CD8-positive, alpha-beta memory T cell (primary cell): ENCODE measurements at places on chromosomes 5 and 9.

GRCh38 chr5:124584991-124585715 is 161.3 kb downstream of the ZNF608 start:
- H3K27me3 ChIP-seq = no peaks in the 10 kb centered on the region
- no peak overlapping the region for H3K27ac ChIP-seq
- DNase-seq = no peak
- H3K4me3 ChIP-seq = no peak overlapping the region
- no peaks in the 10 kb centered on the region for H3K4me1 ChIP-seq

GRCh38 chr5:7518947-7519560 is 123.1 kb downstream of the ADCY2 start:
- H3K4me3 ChIP-seq = no peak overlapping the region
- no peak overlapping the region for H3K27ac ChIP-seq
- H3K4me1 ChIP-seq = no peaks in the 10 kb centered on the region
- H3K36me3 ChIP-seq = no peaks in the 10 kb centered on the region
- no peak for DNase-seq

GRCh38 chr9:121439711-121440664 is 59.7 kb downstream of the GGTA1 start:
- no peak overlapping the region for H3K27ac ChIP-seq
- DNase-seq = no peak
- no peaks in the 10 kb centered on the region for H3K4me1 ChIP-seq
- no peaks in the 10 kb centered on the region for H3K27me3 ChIP-seq
- H3K36me3 ChIP-seq = no peaks in the 10 kb centered on the region
- H3K4me3 ChIP-seq = no peak overlapping the region

- no peak overlapping the region for H3K4me3 ChIP-seq
- DNase-seq = no peak
- no peaks in the 10 kb centered on the region for H3K4me1 ChIP-seq
Observed at GRCh38 chr9:86804011-86804410, 143.3 kb downstream of the GAS1 start.

GRCh38 chr5:141475625-141476131 is at the start of gene PCDHGC3:
Gene PCDHGC3, plus strand, starts transcription at chr5:141475966. Its CDS starts 151 bp downstream, at chr5:141476117.
- no peaks in the 10 kb centered on the region for H3K36me3 ChIP-seq
- no peak within 1 kb of the TSS for H3K27ac ChIP-seq
- peak within 1 kb of the TSS; percentile 39 for H3K4me3 ChIP-seq
- H3K27me3 ChIP-seq = peaks cover 23% of the 10 kb centered on the region
- no peak for DNase-seq

DNA sequence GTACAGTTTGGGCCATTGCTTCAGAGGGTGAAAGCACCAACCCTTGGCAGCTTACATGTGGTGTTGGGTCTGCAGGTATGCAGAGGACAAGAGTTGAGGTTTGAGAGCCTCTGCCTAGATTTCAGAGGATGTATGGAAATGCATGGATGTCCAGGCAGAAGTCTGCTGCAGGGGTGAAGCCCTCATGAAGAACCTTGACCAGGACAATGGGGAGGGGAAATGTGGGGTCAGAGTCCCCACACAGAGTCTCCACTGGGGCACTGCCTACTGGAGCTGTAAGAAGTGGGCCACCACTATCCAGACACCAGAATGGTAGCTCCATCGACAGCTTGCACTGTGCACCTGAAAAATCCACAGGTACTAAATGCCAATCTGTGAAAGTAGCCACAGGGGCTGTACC is 113.6 kb upstream of the SPATA31C2 start:
- no peak overlapping the region for H3K4me3 ChIP-seq
- no peaks in the 10 kb centered on the region for H3K36me3 ChIP-seq
- no peak overlapping the region for H3K27ac ChIP-seq
- H3K27me3 ChIP-seq = no peaks in the 10 kb centered on the region
- DNase-seq = no peak
- H3K4me1 ChIP-seq = no peaks in the 10 kb centered on the region

DNA sequence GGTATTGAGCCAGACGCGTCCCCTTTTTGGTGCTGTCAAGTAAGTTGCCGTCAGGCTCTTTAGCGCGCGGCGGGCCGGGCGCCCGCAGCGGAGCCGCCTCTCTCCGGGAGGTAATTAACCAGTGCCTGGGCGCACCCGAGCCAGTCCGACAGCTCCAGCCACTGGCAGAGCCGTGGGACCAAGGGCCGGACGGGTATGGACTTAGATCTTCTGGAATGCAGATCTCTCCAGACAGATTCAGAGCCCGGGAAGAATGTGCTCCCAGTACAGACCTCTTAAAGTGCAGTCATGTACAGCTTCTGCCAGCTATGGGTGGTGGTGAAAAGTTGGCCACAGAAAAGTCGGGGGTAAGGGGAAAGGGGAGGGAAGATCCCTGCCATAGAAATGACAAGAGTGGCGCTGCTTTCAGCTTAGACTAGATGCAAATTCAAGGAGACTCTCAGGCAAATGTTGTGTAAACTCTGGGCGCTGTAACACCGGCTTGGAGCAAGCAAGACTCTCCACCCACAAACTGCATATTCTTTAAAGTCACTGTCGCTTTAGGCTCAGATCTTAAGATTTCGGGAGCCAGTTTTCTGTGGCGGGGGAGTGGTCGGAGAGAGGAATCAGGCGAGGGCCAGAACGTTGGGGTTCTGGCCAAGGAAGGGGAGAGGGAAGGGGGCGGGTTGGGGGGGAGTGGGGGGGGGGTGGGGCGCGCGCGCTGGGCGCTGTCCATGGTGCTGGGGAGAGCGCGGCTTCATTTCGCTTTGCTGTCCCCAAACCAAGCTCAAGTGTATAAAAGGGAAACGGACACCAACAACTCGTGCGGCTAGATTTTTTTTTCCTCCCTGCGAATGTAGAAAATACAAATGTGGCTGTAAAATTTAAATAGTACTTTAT is 29.2 kb downstream of the NR2F1 start:
- no peak overlapping the region for H3K27ac ChIP-seq
- H3K36me3 ChIP-seq = no peaks in the 10 kb centered on the region
- H3K4me1 ChIP-seq = peaks cover 9% of the 10 kb centered on the region
- H3K27me3 ChIP-seq = peaks cover 67% of the 10 kb centered on the region
- H3K4me3 ChIP-seq = no peak overlapping the region
- no peak for DNase-seq

DNA sequence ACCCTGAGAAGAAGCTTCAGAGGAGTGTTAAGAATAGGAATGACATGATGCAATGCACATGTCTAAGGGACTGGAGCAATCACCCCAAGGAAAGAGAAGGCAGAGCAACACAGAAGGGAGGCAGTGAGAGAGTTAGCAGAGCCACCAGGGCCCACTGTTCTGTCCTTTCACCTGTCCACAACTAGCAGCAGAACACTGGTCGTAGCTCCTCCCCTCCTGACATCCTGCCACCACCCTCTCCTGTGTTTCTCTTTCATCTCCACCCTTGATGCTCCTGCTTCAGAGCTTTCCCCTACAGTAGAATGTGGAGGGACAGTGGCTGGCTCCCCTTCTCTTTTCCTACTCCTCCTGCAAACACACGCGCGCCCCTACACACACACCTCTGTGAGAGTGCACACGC is 483.4 kb upstream of the KIF2A start:
- no peak for DNase-seq
- no peaks in the 10 kb centered on the region for H3K36me3 ChIP-seq
- no peak overlapping the region for H3K27ac ChIP-seq
- H3K4me3 ChIP-seq = no peak overlapping the region

- no peak overlapping the region for H3K4me3 ChIP-seq
- no peaks in the 10 kb centered on the region for H3K27me3 ChIP-seq
- H3K4me1 ChIP-seq = no peaks in the 10 kb centered on the region
- H3K36me3 ChIP-seq = peaks cover 29% of the 10 kb centered on the region
- no peak overlapping the region for H3K27ac ChIP-seq
Observed at GRCh38 chr9:97280755-97281330, 26.6 kb upstream of the CCDC180 start.

- peaks cover 25% of the 10 kb centered on the region for H3K4me1 ChIP-seq
- DNase-seq = peak; percentile 40
- H3K36me3 ChIP-seq = no peaks in the 10 kb centered on the region
Observed at GRCh38 chr5:56814361-56814962, 887 bp upstream of the MAP3K1 start.

- H3K27ac ChIP-seq = no peak overlapping the region
- H3K27me3 ChIP-seq = no peaks in the 10 kb centered on the region
- no peaks in the 10 kb centered on the region for H3K4me1 ChIP-seq
- H3K36me3 ChIP-seq = no peaks in the 10 kb centered on the region
Observed at GRCh38 chr5:168707716-168708695, 128.8 kb upstream of the PANK3 start.

DNA sequence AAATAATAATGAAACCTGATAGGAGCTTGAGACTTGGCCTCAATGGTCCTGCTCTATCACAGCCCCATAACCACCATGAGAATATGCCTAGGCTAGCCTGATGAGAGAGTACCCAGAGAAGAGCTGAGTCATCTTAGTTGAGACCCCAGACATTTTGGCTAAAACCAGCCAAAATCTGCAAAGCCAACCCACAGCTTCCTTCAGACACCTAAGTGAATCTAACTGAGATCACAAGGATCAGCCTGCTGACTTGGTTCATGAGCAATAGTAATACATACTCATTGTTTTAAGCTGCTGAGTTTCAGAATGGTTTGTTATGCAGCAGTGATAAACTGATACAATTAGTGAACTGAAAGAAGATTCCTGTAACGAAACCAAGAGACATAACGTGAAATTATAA is 473.7 kb upstream of the PTGER4 start:
- H3K27ac ChIP-seq = no peak overlapping the region
- no peaks in the 10 kb centered on the region for H3K4me1 ChIP-seq
- no peaks in the 10 kb centered on the region for H3K36me3 ChIP-seq
- no peak for DNase-seq
- no peak overlapping the region for H3K4me3 ChIP-seq
- no peaks in the 10 kb centered on the region for H3K27me3 ChIP-seq

DNA sequence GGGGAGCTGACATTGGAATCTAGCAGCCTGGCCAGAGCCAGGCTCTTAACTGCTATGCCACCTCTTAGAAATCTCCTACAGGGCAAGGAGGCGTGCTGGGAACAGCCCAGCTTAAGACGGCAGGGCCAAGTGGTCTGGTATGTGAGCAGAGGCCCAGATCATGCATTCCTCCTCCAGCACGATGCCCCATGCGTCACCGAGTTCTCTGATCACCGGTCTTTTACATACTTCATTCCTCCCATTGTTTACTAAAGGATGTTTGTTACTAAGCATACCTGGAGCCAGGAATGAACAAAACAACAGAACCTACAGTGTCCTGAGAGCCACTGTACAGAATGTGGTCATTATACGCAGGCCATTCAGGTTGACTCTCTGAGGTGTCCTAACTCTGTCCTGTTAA is 73.8 kb downstream of the TRIO start:
- H3K4me3 ChIP-seq = no peak overlapping the region
- no peak for DNase-seq
- H3K27ac ChIP-seq = no peak overlapping the region

GRCh38 chr5:151141535-151141934 is 16.0 kb downstream of the ANXA6 start:
- H3K27me3 ChIP-seq = no peaks in the 10 kb centered on the region
- DNase-seq = peak; percentile 80
- peak overlapping the region; percentile 38 for H3K27ac ChIP-seq
- H3K4me1 ChIP-seq = peaks cover 88% of the 10 kb centered on the region
- H3K36me3 ChIP-seq = peaks cover 56% of the 10 kb centered on the region
- peak overlapping the region; percentile 35 for H3K4me3 ChIP-seq
